ENCODE measurements at places on chromosomes 2 and 18.
A peak's percentile ranks its signal among the peaks of the same experiment; 100 is the strongest.

GRCh38 chr2:63743170-63743981 lies 98.3 kb upstream of the UGP2 start:
- DNase-seq: no peak

DNA sequence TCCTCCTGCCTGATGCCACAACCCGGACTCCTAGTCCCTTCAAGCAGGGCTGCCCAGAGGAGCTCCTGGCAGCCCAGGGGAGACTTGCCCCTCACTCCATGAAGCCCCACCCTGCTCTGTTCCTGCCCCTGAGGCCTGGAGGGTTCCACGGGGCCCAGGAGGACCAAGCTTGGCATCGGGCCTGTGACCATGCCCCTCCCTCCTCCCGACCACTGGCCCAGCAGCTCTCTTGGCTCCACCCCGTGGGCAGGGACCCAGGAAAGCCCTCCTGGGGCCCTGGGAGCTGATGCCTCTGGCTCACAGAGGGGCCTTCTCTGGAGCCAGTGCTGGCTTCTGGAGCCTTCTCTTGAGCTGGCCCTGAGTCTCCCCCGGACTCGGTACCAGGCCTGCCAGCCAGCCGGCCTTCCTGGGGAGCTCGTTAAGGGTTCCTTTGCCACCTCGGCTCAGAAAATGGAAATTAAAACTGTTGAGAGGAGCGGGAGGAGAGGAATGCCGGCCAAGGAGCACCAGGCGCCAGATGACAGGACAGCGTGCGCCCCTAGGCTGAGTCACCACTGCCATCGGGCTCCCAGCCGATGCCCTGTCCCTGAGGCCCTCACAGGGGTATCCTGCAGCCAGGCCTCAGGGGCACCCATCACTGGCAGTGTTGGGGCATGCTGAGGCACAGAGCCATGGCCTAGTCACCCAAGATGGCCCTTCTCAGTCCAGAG lies 40.6 kb upstream of the SNED1 start:
- DNase-seq: no peak

- DNase-seq: no peak
Measured at GRCh38 chr2:227853765-227854271, 17.6 kb upstream of the DAW1 start.

- peak; percentile 45 for DNase-seq
Measured at GRCh38 chr2:197286805-197287595, 23.6 kb downstream of the ANKRD44 start.

DNA sequence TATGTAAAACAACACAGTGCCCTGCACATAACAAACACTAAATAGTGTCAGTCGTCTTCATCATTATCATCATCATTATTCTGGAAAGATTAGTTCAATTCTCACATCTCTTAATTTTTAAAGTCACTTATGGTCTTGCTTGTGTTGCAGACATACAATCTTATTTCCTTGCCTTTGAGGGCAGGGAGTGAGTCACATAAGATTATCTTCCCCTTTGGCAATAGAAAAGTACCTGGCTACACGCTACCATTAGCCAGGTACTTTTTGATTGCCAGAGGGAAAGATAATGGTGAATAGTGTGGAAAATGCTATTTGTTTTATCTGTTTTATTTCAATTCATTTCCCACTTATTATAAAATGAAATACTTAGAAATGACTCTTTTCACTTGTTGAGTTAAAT lies 76.6 kb upstream of the RMDN2 start:
- no peak for DNase-seq

GRCh38 chr2:39068299-39069135 lies 52.3 kb downstream of the SOS1 start:
- DNase-seq: no peak

- no peak for DNase-seq
Measured at GRCh38 chr2:9196637-9197036, 10.0 kb upstream of the ASAP2 start.

GRCh38 chr2:111119822-111120252 lies 877 bp upstream of the BCL2L11 start:
- no peak for DNase-seq
